ENCODE measurements at places on chromosomes 11 and 22.

- DNase-seq, result no peak
Observed at GRCh38 chr11:129973809-129974208, 28.8 kb downstream of the PRDM10 start.

DNA sequence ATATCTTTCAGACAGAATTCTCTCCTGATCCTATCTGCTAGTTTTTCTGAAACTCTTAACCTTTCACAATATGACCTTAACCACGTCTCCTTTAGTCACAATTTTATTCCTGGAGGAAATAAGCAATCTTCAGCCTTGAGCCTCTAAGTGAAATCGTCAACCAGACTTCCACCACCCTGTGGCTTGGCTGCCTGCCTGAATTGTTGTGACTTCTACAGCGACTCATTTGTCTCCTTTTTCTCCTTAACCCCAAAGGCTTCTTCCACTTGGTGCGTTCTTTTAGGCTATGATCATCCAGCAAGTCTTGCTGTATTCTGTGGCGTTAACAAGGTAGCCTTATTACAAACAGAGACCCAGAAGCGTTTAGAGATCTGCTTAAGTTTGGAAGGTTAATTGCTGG is 535.1 kb upstream of the ARHGAP42 start:
- DNase-seq, result no peak

DNA sequence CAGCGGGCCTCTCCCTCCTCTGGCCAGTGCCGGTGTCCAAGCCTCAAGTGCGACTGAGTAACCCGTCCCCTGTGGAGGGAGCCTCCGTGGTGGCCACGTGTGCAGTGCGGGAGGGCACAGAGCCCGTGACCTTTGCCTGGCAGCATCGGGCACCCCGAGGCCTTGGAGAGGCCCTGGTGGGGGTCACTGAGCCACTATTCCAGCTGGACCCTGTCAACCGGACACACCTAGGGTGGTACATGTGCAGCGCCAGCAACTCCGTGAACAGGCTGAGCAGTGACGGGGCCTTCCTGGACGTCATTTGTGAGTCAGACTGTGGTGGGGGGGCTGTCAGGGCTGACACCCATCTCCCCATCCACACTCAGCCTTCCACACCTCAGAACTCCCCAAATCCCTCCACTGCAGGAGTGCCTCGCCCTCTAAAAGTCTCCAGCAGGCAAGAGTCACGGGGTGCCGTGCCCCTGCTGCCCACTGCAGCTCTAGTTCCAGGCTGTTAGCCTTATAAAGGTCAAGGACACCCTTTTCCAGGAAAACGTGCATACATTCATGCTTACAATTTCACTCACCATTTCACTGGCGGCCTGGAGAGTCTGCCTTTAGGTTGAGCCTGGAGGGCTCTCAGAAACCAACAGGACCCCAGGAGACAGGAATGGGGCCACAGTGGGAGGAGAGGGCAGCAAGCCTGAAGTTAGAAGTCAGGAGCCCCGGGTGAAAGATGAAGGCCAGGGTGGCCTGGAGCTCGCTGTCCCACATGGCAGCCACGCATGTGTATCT is 2.6 kb downstream of the VSIG10L2 start:
- DNase-seq, result no peak

DNA sequence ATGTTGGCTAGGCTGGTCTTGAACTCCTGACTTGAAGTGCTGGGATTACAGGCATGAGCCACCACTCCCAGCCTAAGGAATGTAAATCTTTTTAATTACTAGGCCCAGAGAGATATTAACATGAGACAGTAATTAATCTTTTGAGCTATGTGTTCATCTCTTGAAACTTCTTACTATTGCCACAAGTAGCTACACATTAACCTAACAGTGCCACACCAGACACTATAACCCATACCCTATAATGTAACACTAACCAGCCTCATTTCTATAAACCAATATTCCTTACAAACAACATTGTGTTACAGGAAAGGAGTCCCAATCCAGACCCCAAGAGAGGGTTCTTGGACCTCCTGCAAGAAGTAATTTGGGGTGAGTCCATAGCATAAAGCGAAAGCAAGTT is 8.0 kb upstream of the COX8A start:
- no peak for DNase-seq

GRCh38 chr22:42622061-42622710 is 7.5 kb upstream of the POLDIP3 start:
- no peak for DNase-seq

- DNase-seq, result no peak
Observed at GRCh38 chr11:69912911-69913451, 93.8 kb upstream of the FGF3 start.

- no peak for DNase-seq
Observed at GRCh38 chr22:30045901-30046715, 34.2 kb upstream of the HORMAD2 start.

GRCh38 chr22:38724926-38725571 is 19.3 kb downstream of the GTPBP1 start:
- DNase-seq, result peak; percentile 40

GRCh38 chr11:111843661-111844060 is 27.7 kb downstream of the ALG9 start:
- no peak for DNase-seq

- no peak for DNase-seq
Observed at GRCh38 chr11:42595876-42596275, 715.9 kb upstream of the API5 start.

GRCh38 chr11:134360050-134360835 is 28.5 kb downstream of the GLB1L2 start:
- peak; percentile 43 for DNase-seq

GRCh38 chr11:79506734-79507344 is 66.0 kb upstream of the TENM4 start:
- no peak for DNase-seq

DNA sequence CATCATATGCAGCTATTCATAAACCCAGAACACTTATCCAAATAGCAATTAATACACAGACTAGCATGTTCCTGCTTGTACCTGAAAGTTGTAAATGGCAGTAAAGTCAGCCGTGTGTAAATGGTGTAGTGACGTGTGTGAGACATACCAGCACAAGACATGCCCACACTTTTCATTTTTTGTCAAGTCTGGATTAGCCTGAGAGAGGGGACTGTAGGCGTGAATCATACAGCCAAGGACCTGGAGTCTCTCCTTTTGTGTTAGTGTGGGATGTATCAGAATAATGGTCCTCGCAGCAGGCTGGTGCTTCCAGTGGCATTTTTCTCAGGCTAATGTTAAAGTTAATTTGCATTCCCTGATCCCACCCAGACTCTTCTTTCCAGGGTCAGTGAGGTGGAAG is 116.8 kb upstream of the BMAL1 start:
- DNase-seq, result no peak

- DNase-seq, result no peak
Observed at GRCh38 chr11:38530226-38530625, 1932.2 kb upstream of the RAG2 start.

- DNase-seq, result no peak
Observed at GRCh38 chr22:17871726-17872458, 97.6 kb upstream of the BID start.

DNA sequence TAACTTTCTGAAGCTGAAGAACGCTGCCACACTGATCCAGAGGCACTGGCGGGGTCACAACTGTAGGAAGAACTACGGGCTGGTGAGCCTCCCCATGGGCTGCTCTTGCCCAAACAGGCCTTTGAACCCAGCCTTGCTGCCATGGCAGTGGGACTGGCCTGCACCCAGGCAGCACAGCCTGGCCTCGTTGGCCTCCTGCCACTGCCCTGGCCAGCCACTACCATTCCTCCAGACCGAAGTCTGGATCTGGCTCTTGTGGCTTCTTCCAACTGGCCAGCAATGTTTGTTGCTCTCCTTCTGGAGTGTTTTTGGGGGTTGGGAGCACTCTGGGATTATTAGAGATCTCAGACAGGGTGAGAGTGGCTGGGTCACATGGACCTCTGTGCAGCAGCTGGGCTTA is 51.0 kb downstream of the MYO7A start:
- no peak for DNase-seq

GRCh38 chr11:60872961-60873524 is 5.7 kb downstream of the ZP1 start:
- no peak for DNase-seq

DNA sequence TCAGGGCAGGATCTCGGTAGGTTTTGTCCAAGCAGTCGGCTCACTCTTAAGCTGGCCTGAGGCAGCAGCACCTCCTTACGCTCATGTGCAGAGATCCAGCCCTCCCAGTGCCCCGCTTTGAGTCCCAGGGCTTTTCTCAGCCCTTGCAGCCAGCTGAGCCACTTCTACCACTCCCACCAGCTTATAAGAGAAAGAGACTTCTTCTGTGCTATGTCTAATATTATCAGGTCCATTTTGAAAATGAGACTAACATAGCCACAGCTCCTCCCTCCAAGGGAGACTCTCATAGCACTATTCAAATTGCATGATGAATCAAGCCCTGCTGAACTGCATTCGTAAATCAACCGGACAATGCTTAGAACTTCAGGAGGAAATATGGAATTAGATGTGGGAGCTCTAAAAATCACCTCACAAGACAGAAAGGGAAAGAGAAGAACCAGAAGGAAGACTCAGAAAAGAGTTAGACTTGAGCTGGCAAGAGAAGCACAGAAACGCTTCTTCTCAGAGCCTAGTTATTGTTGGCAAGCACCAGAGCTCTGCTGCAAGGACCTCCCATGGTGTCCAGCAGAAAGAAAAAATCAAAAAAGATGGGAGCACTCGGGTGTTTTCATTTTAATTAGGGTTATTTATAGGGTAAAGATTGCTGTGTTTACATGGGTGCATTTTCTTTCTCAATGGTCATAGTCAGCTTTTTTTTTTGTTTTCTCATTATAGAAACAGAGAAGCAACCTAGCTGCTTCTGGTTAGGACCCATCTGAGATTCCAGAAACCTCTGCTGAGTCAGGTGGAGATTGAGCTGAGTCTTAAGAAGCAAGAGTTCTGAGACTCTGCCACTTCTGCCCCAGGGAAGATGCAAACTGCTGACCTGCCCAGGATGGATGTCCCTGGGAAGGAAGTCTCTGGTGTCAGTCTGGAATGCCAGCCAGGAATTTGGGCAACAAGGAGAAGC is 181.4 kb downstream of the ETS1 start:
- no peak for DNase-seq

- DNase-seq, result peak; percentile 96
Observed at GRCh38 chr11:83156996-83157593, at the start of gene PCF11. TSS of gene PCF11 (plus strand) at chr11:83157131. CDS start at chr11:83157440, 309 bp downstream.

GRCh38 chr22:22022947-22023534 is 40.5 kb upstream of the TOP3B start:
- no peak for DNase-seq

GRCh38 chr22:30205281-30206115 is 41.1 kb downstream of the LIF start:
- DNase-seq, result no peak

DNA sequence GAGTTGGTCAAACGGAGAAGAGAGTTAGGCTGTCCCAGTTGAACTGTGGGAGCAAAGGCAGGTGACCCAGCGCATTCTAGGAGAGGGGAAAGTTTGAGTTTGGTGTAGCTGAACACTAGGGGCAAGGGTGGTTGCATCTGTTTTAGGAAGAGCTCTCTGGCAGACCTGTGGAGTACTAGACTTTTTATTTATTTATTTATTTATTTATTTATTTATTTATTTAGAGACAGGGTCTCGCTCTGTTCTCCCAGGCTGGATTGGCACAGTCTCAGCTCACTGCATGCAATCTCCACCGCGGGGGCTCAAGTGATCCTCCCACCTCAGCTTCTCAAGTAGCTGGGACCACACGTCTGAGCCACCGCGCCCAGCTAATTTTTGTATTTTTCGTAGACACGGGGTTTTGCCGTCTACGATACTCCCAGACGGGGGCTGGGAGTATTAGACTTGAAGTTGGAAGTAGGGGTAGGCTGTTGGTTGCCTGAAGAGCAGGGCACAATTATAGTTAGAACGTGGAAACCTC is 950 bp upstream of the ACER3 start:
- no peak for DNase-seq

DNA sequence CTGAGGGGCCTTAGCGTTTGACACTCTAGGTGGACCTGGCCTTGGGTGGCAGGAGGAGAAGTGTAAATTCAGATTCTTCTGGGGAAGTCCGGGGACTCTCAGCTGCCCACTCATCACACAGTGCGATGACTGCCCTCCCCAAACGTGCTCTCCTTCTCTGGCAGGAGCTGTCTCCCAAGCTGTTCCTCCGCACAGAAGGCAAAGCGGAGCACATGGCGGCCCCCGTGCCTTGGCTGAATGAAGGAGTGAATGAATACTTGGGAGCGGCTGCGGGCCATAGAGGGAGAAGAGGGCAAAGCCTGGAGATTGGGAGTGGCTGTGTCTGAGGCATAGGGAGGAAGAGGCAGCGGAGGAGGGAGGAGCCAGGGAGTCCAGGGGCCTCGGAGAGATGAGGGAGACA is 6.9 kb upstream of the NAA40 start:
- no peak for DNase-seq

DNA sequence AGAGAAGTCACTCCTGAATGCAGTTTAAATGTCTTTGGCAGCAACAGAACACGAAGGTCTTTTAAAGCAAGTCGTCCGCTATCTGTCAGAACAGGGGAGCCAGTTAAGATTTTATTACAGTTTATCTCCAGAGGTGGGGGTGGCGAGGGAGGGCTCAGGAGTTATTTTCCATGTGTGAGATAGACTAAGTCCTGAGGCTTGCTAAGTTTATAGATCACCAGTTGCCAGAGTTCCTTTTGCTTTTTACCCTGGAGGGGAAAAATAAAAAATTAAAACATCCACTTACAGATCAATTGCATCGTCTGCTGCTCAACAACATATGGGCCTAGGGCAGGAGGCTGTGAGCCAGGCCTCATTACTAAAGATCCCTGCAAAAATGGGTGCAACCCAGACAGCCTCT is 90.7 kb downstream of the SNX19 start:
- DNase-seq, result no peak

- no peak for DNase-seq
Observed at GRCh38 chr11:66335531-66336233, 552 bp downstream of the RIN1 start.

- no peak for DNase-seq
Observed at GRCh38 chr11:124069429-124070401, 28.6 kb upstream of the OR10G7 start.

- no peak for DNase-seq
Observed at GRCh38 chr11:65189191-65189590, 7.5 kb downstream of the CAPN1 start.

- no peak for DNase-seq
Observed at GRCh38 chr11:11409901-11410300, 56.9 kb upstream of the CSNK2A3 start.

DNA sequence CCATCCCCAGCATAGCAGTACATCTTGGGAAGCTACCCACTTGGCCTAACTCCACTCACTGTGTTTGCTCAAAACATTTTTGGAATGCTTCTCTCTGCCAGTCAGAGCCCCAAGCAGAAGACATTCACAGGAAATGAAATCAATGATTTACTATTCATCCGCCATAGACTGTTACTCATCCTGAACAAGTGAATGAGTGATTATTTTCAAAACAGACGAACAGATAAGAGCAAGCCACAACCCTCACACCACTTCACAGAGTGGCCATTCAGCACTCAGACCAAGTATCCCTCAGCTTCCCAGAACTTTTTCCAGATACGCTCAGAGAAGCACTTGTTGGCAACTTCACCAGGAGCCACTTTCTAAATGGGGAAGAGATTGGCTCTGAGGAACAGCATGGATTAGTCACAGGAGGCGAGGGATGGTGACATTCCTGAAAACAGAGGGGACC is 13.0 kb upstream of the UBASH3B start:
- no peak for DNase-seq

Data from naive thymus-derived CD8-positive, alpha-beta T cell (primary cell).